ENCODE measurements at places on chromosomes 5 and 9.

DNA sequence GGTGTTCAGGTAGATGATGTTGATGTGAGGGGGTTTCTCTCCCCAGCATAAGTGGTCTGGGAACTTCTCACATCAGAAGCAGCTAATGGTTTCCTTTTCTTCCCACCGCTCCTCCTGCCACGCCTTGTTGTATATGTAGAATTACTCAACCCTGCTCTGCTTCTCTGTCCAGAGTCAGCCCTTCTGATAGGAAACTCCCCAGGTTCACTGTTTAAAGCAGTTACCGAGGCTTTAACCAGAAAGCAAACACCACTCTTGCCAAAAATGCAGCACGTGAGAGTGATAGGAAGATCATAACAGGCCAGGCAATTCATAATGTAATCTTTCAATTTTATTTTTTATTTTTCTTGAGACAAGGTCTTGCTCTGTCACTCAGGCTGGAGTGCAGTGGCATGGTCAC, 10.5 kb upstream of the TMEM252 start:
- DNase-seq = no peak

GRCh38 chr5:50724-51499, 41.1 kb upstream of the PLEKHG4B start:
- no peak for DNase-seq

- DNase-seq = no peak
These were observed 83.9 kb downstream of the ANGPTL2 start for GRCh38 chr9:127038531-127038930.

DNA sequence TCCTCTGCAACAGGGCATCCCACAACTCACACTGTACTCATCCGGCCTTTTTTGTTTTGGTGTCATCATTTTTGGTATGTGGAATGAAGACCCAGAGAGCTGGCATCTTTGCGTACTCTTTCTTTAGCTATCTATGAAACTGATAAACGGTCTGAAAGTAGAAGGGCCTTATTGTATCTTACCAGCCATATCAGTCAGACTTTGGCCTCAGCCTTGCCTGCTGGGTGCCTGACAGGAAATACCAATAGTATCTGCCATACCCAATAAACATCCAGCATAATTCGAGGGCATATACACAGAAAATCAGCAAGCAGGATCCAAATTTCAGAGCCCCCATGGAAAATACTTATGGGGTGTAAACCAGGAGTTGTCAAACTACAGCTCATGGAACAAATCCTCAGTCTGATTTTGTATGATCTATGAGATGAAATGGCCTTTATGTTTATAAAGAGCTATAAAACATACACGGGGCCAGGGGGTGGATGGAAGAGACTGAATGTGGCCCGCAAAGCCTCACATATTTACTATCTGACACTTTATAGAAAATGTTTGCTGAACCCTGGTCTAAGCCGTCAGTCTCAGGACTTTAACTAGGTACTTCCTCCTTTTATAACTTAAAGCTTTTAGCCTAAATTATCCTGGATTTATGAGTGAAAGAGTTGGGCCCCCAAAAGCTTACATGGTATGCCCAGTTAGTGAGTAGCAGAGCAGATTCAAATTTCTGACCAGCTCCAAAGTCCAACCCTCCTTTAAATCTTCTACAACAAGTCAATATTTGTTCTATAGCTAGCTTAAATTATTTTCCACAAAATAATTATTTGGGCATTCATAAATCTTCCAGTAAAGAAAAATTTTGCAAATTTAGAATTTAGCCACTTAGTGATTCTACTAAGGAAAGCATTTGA, 308.0 kb upstream of the PUM3 start:
- no peak for DNase-seq

- DNase-seq = no peak
These were observed 30.0 kb upstream of the FOXB2 start for GRCh38 chr9:76989501-76989900.

- DNase-seq = no peak
These were observed 24.0 kb upstream of the DAB2IP start for GRCh38 chr9:121627427-121627826.

DNA sequence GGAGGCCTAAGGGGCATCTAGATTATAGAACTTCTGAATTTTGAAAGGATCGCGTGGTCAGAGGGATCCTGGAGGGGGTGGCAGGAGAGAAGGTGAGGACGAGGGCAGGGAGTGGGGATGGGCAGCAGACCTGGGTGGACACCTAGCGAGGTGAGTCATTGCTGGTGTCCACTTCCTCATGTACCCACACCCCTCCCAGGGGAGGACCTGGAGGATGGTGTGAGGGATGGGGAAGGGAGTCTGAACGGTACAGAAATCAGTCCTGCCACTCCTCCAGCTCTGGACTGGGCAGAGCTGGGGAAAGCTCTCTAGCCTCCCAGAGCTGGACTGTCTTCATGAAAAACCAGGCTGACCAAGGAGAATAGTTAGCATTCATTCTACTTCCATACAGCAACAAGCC, 46.9 kb downstream of the TMOD1 start:
- DNase-seq = no peak

DNA sequence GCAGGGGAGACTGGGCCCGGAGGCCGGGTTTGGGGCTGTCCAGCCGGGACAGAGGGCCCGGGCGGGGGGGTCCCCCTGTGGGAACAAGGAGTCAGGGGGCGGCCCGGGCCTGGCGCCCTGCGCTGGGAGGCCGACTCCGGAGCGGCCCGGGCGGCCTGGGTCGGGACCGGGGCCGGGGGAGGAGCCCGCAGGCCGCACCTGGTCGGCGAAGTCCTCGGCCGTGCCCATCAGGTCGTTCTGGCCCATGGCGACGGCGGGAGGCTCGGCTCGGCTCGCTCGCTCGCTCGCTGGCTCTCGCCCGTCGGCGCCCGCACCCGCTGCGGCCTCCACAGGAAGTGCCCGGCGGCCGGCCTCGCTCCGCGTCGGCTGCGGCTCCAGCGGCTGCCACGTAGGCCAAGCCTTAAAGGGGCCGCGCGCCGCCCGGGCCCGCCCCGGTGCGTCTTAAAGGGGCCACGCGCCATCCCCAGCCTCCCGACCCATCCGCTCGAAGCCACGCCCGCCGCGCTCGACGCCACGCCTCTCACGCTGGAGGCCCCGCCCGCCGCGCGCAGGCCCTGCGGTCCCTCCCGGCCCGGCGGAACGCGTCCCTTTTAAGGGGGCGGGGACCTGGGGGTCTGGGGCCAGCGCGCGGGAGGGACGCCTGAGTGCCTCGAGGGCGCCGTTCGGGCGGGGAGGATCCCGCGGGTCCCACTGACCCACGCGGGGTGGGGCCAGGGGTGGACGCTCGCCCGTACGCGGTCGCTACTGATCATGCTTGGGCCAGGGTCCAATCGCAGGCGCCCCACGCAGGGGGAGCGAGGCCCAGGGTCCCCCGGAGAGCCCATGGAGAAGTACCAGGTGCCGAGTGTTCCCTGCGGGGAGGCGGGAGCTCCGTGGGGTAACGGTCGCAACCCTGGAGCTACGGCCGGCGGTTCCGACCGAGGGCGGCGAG, at the start of the genes STKLD1 and SURF4:
Gene STKLD1, plus strand, starts transcription at position 643 of the 931 bp plus-strand sequence. Its CDS starts 108 bp downstream, at position 751.
Gene SURF4, minus strand, starts transcription at position 337 of the 931 bp plus-strand sequence. Its CDS starts 91 bp downstream, at position 246.
- DNase-seq = peak; percentile 93

- no peak for DNase-seq
These were observed 98.7 kb downstream of the RAPGEF6 start for GRCh38 chr5:131536211-131536826.

GRCh38 chr5:118076490-118076889, 911.9 kb downstream of the DTWD2 start:
- no peak for DNase-seq

- DNase-seq = no peak
These were observed 84.2 kb downstream of the FBXO38 start for GRCh38 chr5:148467958-148468357.

GRCh38 chr5:143220748-143221251, 182.7 kb downstream of the NR3C1 start:
- no peak for DNase-seq

- DNase-seq = peak; percentile 36
These were observed 182.2 kb downstream of the TMC1 start for GRCh38 chr9:72703574-72703973.

GRCh38 chr9:87766697-87767096, 40.8 kb downstream of the CTSL start:
- DNase-seq = no peak

DNA sequence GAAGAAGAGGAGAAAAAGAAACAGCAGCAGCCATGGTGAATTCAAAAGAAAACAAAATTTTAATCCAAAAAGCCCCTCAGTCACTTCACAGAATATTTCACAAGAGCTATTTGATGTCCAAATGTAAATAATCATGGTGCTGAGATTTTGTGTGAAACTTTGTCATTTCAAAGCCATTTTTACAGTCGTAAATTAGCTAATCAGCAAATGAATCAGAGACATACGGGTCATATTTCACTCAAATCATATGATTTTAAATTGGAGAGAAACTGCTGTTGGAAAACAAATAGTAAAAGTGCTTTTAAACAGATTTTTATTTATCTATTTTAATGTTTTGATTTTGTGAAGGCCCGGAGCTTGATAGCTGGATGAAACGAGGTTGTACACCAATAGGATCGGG, 101.4 kb upstream of the SMIM23 start:
- DNase-seq = no peak

GRCh38 chr9:133321411-133321935, 14.5 kb downstream of the SURF6 start:
- DNase-seq = no peak

DNA sequence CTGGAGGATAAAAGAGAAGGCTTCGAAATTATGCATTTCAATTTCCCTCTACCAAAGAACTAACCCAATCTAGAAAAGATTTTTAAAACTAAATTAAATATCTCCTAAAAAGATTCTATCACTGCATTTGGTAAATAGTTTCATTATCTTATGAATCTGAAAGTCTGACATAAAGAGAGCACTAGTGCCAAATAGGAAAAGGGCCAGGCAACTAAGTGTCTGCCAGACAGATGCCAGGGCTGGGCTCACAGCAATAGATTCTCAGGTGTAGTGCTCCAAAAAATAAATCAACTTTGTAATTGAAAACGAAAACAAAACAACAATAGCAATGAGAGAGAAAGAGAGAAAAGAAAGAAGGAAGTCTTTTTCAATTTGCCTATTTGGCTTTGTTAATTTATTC, 157.7 kb upstream of the GNA14 start:
- DNase-seq = no peak

- no peak for DNase-seq
These were observed 38.4 kb downstream of the ZNF608 start for GRCh38 chr5:124708086-124708485.

- DNase-seq = no peak
These were observed 47.2 kb downstream of the GPBP1 start for GRCh38 chr5:57221049-57221568.

GRCh38 chr5:145350513-145350912, 484.6 kb downstream of the PRELID2 start:
- no peak for DNase-seq

DNA sequence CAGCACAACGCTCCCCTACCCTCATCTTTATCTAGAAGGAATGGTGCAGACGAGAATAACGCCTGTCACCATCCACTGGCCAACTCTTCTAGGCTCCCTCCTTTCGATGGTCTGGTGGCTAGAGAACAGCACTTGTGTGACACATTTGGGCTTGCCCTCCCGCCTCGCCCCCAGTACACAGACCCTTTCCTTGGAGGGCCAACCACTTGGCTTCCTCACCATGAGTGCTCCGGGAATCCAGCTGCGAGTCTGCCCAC, 1.4 kb downstream of the GNAQ start:
- DNase-seq = no peak

- DNase-seq = no peak
These were observed 156.1 kb upstream of the SPEF2 start for GRCh38 chr5:35461530-35461929.

GRCh38 chr5:150321784-150322183, 19.1 kb upstream of the ARSI start:
- DNase-seq = no peak

- no peak for DNase-seq
These were observed 167.1 kb upstream of the PAPPA start for GRCh38 chr9:115986508-115986907.

GRCh38 chr9:78940121-78940855, 631.5 kb upstream of the TLE4 start:
- DNase-seq = no peak

GRCh38 chr5:139462586-139463276, at the start of gene ECSCR:
Gene ECSCR (minus strand): TSS chr5:139462743. CDS start chr5:139462670, 73 bp downstream.
- no peak for DNase-seq

- no peak for DNase-seq
These were observed 62.6 kb upstream of the ZNF354B start for GRCh38 chr5:178797101-178797521.

DNA sequence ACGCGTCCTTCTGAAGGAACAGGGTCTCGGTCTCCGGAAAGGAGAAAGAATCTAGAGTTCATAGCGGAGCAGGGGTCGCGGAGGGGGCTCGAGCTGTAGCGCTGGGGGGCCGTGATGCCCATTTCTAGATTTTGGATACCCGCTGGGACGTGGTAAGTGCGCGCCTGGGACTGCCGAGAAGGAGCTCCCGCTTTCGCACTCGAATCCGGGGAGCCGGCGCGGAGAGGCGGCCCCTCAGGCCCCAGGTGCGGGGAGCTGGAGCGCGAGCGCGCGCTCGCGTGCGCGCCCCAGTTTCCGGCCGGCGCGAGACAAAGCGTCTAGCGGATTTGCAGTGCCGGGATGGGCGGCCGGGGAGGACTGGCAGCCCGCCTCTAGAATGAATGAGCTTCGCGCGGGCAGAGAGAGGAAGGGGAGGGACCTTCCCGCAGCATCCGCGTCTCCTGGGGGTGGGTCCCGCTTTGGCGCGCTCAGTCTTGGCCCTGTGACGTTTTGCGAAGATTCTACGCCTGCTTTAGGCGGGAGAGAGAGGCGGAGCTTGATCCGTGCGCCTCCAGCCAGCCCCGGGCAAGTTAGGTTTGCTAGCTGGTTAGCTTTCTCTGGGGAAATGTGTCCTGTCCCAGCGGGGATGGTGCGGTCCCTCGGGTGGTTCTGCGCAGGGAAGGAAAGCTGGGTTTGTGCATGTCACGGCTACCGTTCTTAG, 1.2 kb downstream of the LMNB1 start:
- DNase-seq = peak; percentile 93

DNA sequence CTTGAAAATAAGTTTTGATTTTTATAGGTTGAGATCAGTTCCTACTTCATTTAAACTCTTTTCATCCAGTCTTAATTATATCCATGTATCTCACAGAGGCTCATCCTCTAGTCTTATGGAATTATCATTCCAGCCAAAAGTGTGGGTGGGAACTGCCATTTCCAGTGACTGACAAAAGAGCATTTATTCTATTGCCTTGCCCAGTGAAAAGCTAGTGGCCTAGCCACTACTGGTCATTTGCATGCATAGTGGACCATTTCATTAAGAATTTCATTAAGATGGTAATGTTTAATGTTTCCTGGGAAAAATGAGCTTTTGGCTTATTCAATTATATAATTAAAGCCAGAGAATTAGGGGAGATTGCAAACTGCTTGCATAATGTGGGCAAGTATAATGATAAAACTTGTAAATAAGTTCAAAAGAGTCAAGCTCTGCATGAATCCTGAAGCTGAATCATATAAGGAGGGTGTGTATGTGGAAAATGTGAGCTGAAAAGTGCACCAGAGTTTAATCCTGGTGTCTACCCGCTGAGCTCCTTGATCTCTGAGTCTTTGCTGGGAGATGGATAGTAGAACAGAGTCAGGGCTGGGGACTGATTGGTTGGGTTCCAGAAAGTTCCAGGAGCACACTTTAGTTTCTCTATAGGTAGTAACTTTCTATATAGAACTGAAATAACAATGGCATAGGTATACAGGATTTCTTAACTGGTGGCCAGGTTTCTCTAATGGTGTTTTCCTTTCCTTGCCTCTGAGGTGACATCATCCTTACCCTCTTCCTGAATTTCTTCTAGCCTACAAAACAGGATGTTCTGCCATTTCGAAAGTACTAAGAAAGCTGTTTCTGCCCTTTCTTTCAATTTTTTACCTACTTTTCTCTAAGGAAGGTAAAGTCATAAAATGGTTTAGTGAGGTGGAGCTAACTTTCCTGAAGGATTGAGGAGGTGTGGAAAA, 78.5 kb downstream of the KIF4B start:
- DNase-seq = no peak

GRCh38 chr9:137643921-137644320, 25.1 kb downstream of the EHMT1 start:
- DNase-seq = no peak

- DNase-seq = no peak
These were observed 621.7 kb upstream of the NUDT12 start for GRCh38 chr5:104184264-104184663.
